Activated CD4-positive, alpha-beta T cell treated with anti-CD3 and anti-CD28 coated beads, Interleukin-2, amount 50 U/mL, for 24 hours (primary cell): ENCODE measurements at places on chromosomes 7 and 10.

GRCh38 chr7:127810113-127810512 is 158.1 kb downstream of the SND1 start:
- no peak for DNase-seq

DNA sequence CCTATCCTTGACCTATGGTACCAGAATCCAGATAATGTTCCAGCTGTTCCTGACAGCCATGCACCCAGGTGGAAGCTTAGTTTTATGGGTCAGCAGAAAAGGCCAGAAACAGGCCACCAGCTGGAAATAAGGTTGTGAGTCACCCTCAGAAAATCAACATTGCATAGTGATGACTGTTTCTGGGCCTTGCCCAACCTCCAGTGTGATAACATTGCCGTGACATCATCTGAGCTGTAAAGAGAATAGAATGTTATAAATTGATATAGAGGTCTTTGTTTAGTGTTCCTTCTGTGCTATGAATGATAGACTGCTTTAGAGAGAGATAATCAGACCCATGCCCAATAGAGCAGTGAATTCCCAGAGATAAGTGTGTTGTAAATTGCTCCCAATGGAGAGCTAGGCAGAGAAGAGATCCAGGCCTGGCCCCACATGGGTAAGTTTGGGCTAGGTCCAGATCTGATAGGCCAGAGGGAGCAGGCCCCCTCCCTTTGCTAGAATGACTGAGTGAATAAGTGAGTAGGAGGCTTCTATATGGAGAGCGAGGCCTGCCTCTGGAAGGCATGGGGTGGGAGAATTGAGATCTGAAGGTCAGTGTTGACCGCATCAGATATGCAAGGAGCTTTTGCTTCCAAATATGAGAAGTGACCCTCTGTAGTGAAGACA is 14.2 kb upstream of the HPS1 start:
- no peak for DNase-seq

DNA sequence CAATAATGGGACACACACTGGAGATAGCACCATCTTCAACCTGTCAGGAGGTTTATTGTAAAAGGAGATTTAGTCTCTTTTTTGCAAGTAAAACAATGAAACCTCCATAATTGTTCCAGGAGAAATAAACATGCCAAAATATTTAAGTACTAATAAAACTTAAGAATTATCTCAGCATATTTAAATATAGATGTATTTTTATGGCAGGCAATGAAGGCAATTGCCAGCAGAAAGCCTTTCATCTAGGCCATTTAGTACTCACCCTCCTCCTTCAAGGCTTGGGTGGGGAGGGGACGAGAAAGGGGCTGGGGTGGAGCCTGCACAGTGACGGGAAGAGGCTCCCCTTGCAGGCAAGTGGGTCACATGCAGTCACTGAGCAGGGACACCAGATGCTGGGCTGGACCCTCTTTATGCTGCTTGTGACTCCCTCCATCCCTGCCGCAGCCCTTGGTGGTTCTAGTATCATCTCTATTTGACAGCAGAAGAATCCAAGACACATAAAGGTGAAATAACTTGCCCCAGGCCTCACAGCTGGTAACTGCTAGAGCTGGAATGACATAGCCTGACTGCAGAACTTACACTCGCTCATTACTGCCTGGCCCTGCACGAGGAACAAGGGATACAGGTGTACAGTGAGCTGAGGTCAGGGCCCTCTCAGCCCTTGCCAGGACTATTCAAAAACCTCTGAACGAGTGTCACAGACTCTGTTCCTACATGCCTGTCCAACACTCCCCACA is 449.5 kb upstream of the ZMIZ1 start:
- DNase-seq = no peak

- no peak for DNase-seq
Observed at GRCh38 chr7:101924171-101924570, 106.7 kb downstream of the CUX1 start.

DNA sequence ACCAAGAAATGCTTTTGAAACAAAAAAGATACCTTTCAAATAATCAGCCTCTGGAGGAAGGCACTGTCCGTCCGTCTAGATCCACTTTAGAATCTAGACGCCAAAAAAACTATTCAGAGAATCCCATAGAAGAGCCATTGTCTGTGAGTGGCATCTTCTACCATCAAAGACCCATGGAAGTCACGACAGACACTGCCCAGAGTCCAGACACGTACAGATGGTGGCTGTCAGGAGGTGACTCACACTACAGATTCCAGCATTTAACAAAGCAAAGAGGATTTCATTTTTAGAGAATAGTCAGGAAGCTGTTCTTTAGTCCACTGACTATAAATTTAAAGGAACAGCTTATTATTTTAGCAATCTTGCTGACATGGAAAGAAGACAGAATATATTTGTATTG is 11.7 kb downstream of the C1QL3 start:
- no peak for DNase-seq

GRCh38 chr7:156969972-156970420 is 20.5 kb downstream of the NOM1 start:
- no peak for DNase-seq
